ENCODE measurements at places on chromosomes 5 and 9.

- no peak for DNase-seq
Measured at GRCh38 chr5:9519537-9519936, 26.3 kb downstream of the SEMA5A start.

DNA sequence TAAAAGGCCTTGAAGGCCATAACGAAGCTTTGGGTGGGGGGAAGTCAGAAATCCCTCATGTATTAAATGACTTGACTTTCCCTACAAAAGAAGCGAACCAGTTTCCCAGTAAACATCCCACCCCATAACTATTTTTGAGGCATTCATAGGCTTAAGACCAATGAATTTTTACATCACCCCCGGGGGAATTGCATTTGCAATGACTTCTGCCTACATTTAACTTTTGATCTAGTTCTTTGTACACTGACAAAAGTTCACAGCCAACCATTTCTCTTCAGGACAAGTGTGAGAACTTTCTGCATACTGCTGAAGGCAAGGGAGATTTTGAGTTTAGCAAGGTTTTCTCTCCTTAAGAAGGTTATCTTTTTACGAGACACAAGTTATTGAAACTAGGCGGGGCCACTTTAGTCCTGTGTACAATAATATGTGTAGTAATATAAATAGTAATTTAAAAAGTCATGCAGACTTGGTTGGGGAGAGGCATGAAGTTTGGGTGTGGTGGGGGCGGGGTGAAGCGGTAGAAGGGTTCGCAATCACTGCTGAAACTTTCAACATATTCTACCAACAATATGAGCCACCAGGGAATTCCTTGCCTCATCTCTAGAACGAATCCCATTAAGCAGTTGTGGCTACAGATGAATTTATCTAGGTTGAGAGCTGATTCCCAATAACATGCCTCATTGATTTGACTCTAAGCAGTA lies 2.5 kb downstream of the TJP2 start:
- DNase-seq, result no peak

GRCh38 chr5:33639474-33639873 lies 198.7 kb downstream of the TARS1 start:
- DNase-seq, result no peak

DNA sequence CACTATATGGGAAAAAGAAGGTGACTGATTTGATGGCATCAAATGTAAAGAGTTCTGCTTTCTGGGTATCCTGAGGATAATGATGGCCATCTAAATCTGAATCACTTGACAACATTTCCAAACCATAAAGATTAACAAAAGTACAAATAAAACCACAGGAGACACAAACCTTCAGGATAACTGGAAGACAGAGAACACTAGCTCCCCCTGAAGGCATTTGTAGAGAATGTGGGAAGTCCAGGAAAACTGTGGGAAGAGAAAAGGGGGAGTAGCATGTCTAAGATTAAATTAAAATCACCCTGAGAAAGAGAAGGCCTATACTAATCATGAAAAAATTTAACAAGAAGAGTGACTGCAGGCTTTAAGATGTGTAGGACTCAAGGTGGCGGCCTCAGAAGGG lies 116.2 kb downstream of the PRELID2 start:
- no peak for DNase-seq

GRCh38 chr5:175824676-175825075 lies 46.7 kb upstream of the CPLX2 start:
- DNase-seq, result no peak

DNA sequence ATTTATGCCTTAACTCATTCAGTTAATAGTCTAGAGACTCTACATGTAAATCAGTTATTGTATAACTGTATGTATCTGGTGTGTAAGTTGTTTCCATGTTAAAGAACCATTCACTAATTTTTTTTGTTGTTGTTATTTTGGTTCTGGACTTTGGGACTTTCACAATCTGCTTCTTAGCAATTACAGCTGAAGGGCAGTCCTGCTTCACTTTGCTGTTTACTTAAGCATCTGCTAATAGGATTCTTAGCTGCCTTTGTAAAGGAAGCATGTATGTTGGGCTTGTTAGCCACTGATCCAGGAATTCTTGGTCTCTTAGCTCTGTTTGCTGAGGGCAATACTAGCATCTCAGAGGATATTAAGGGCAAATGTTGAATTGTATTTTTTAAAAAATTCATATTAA lies 97.0 kb downstream of the FOCAD start:
- DNase-seq, result no peak

DNA sequence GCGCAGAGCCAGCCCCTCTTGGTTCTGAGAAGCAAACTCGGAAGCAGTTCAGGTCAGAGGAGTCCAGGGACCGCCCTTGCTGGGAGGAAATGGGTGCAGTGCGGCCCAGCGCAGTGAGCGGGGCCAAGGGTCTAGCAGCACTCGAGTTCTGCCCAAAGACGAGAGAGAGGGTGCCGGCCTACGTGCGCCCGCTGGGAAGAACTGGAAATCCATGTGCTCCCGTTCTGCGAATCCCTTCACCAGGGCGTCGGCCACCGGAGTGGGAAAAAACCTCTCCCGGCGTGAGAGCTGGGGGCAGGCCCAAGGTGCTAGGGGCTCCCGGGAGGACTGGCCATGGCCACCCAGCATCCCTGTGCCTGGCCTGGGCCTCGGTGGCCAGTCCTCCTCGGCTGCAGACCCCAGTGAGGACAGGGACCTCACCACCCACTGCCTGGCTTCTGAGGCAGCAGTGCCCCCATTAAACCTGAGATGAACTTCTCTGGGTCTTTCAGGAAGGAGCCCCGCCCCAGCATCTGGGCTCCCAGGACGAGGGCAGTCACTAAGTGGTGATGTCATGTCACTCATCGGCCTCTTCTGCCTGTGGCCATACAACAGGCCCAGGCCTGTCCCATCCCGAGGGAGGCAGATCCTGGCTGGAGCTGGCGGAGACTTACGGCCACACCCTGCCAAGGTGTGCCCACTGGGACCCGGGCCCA lies 10.6 kb downstream of the TMEM250 start:
- no peak for DNase-seq

GRCh38 chr5:149616727-149617285 lies 35.5 kb downstream of the ARHGEF37 start:
- DNase-seq, result no peak

GRCh38 chr9:112184946-112185345 lies 9.8 kb upstream of the SUSD1 start:
- DNase-seq, result no peak

DNA sequence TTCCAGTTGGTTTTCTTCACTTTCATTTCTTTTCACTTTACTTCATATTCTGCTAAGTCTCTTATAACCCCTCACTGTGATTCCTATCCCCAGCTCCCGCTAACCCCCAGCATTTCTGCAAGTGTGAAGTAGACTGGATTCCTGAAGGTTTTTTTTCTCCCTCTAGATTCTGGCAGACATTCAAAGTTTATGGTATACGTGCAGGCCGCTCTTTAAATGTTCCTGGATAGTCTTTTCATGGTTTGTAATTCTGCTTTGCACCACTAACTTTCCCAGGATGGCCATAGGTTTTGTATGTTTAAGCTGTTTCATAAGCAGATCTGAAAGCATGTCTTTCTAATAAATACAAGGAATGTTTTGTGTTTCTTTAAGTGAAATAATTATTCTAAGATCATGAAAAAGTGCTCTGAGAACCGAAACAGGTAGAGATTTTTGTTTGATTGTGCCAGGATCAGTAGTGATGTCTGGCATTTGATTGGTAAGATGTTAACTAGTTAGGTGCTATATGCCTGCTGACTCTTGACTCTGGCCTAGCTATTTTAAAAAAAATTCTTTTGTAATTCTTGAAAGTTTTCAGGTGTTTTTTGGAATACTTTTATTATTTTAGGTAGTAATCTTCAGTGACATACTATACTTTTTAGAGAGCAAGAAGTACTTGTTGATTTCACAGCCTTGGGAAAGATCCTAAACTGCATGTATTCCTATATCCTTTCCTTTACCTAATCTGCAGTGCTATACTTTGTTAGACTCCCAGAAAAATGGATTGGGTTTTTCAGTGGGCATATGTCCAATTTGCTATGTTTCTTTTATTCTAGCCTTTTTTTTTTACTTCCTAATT lies 29.7 kb downstream of the CNOT6 start:
- no peak for DNase-seq

GRCh38 chr9:121545150-121545874 lies 45.7 kb upstream of the GGTA1 start:
- DNase-seq, result no peak

DNA sequence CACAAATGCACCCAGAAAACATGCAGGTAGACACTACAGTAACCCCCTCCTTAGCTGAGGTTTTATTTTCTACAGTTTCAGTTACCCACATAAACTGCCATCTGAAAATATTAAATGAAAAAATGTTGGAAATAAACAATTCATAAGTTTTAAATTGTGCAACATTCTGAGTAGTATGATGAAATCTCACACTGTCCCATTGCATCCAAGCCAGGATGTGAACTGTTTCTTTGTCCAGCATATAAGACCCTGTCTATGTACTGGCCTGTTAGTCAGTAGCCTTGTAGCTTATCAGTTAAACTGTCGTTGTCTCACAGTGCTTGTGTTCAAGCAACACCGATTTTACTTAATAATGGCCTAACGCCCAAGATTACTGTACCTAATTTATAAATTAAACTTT lies 630.5 kb downstream of the ANXA1 start:
- DNase-seq, result no peak

GRCh38 chr5:68983959-68984358 lies 109.9 kb upstream of the SLC30A5 start:
- DNase-seq, result no peak

GRCh38 chr5:113153512-113154097 lies 177.0 kb downstream of the DCP2 start:
- no peak for DNase-seq

GRCh38 chr5:119406551-119407110 lies 45.7 kb upstream of the HSD17B4 start:
- no peak for DNase-seq

- no peak for DNase-seq
Measured at GRCh38 chr9:19922476-19923118, 133.8 kb upstream of the SLC24A2 start.

DNA sequence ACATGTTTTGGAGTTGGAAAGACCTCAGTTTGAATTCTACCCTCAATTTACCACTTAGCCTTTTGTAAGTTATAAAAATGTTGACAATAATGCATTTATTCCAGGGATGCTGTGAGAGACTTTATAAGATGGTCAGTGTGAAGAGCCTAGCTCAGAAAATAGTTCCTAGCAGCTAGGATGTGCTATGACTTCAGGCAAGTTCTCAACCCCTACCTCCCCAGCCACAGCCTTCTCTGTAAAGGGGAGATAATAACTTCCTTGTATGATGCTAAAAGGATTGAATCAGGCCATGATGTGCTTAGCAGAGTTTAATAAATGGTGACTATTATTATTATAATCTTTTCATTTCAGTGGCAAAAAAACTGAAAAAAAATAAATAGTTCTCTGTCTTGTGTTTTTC lies 77.6 kb downstream of the ALDH1A1 start:
- DNase-seq, result no peak

- peak; percentile 21 for DNase-seq
Measured at GRCh38 chr5:132674671-132675506, 1.1 kb downstream of the IL4 start.

- DNase-seq, result no peak
Measured at GRCh38 chr5:80185095-80185494, 70.8 kb downstream of the SERINC5 start.

DNA sequence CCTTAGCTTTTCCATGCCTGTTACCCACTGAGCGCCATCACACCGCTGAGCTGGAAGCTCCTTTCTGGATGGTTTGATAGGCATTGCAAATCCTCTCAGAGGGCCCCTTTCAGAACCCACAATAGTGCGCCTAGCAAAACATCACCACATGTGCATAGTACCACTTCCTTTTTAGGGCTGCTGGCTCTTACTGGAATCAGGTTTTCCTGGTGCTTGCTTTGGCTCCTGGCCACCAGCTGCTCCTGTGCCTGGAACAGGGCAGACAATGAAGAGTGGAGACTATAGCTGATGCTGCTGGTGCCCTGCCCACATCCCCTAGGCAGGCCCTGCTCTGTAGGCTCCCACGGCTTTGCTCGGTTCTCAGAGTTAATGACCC lies 163.6 kb upstream of the SEMA6A start:
- no peak for DNase-seq

DNA sequence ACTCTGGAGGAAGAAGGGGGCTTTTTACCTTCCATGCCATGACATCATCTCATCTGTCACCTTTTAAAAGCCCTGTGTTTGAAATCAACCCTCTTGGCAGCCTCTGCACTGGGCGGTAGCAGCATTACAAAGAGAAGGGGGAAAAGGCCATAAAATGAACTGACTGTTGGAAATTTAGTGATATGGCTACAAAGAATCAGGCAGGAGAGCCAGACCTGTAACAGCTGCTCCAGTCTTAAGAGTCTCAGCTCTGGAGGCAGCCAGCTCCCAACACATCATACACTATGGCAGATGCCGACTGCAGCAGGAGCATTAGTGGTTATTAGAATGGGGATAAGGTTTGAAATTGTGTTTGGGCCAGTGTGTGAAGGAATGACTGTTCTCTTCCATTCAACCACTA lies 257.5 kb downstream of the DMAC1 start:
- no peak for DNase-seq

DNA sequence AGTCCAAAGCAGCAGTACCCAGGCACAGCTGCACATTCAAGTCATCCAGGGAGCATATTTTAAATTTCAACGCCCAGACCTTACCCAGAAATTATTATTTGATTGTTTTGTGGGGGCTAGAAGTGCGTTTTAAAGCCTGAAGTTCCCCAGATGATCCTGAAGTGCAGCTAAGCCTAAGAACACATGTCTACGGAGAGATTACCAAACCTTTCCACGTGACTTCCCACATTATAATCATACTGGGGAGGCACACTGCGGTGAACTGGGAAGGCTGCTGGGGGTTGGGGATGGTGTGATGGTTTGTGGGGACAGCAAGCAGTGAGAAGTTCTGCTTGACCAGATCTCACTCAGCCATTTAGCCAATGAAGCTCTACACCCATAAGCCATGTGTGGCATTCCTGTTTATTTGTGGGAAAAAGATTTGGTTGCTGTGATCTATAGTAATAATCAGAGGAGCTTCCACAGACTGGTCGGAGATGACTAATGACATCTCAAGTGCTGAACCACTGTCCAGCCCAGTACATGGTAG lies 93.4 kb upstream of the CDH6 start:
- no peak for DNase-seq

GRCh38 chr9:129609486-129610212 lies 11.3 kb downstream of the C9orf50 start:
- peak; percentile 83 for DNase-seq

DNA sequence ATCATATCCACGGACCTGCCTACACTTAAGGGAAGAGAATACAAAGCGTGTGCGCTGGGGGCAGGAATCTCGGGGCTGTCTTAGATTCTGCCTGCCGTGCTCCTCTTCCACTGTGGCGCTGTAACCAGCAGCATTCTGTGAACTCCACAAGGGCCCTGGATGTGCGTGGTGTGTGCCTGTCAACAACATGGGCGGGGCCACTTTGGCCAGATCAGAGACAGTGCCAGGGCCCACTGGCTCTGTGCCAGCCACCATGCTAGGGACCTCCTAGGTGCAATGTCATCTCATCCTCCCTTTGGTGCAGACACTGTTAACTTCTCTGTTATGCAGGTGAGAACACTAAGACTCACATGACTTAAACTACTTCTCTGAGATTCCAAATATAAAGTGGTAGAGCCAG lies 113.7 kb downstream of the COL23A1 start:
- no peak for DNase-seq

- DNase-seq, result no peak
Measured at GRCh38 chr5:170419643-170420042, 30.5 kb upstream of the KCNMB1 start.

- peak; percentile 2 for DNase-seq
Measured at GRCh38 chr5:115888027-115888426, 46.3 kb downstream of the AP3S1 start.

GRCh38 chr9:14136646-14137370 lies 177.1 kb downstream of the NFIB start:
- no peak for DNase-seq

Measured in CD4-positive, alpha-beta T cell treated with Interleukin-21 for 1 hour (primary cell).